ENCODE measurements at places on chromosomes 13 and 19. TPM values are rescaled to one million over a fixed set of nuclear protein-coding genes. Genes with fewer than 3 reads are reported as not detected.

- peaks cover 21% of the 10 kb centered on the region for H3K4me1 ChIP-seq
- H3K27me3 ChIP-seq = peaks cover 24% of the 10 kb centered on the region
- peak overlapping the region; percentile 87 for H3K4me3 ChIP-seq
Observed at GRCh38 chr19:40466219-40466984, 399 bp upstream of the SPTBN4 start.

DNA sequence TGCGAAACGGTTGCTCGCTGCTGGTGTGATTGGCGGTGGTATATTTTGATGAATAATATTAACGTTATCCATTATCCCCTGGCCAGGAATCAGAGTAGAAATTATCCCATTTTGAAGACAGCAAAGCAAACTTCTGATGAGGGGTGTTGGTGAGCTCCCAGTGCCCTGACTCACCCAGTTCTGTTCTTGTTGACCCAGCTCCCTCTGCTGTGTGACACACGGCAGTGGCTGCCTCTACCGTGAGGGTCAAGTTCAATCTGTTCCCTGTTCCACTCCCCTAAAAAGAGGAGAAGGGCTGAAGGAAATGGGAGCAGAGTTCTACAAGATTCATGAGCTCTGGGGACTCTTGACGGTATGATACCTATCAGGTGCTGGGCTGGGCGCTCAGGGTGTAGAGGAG, 2.0 kb downstream of the CAMSAP3 start:
- no peak overlapping the region for H3K4me3 ChIP-seq
- DNase-seq = no peak
- H3K36me3 ChIP-seq = no peaks in the 10 kb centered on the region

DNA sequence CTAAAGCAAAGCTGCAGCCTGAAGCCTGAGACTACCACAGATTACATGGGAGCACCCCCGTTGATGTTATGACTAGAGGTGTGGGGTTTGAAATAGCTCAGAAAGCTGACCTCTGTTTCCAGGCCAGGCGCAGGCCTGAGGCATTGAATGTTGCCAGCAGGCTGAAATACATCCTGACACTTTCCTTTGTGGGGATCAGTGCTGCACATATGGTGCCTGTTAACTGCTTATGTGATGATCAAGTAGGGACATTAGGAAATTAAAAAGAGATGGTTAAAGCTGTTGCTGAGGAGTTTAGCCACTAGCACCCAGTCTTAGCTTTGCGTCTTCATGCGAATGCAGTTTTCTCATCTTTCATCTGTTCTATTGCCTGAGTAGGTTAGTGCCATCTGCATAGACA, 83.2 kb downstream of the CCNA1 start:
- no peaks in the 10 kb centered on the region for H3K27me3 ChIP-seq
- H3K4me1 ChIP-seq = no peaks in the 10 kb centered on the region
- no peak overlapping the region for H3K27ac ChIP-seq

DNA sequence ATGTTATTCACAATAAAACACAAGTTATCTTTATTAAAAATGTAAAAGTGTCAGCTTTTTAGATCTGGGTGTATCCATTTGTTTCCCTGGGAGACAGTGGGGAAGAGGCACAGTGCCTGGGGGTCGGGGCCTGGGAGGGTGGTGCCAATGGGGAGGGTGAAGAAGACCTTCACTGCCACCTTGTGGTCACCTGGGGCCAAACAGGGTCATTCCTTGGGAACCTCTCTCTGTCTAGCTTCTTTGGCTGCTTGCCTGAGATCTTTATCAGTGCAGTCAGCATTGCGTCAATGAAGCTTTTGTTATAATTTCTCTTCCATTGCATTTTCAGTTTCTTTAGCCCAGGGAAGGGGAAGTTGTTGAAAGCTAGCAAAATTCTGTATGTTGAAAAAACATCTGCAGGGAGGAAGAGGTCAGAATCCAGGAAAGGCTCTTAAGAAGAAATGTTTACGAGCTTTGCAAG, 39.1 kb downstream of the PCDH8 start:
- peak; percentile 51 for DNase-seq
- H3K27me3 ChIP-seq = no peaks in the 10 kb centered on the region
- H3K27ac ChIP-seq = no peak overlapping the region
- H3K36me3 ChIP-seq = no peaks in the 10 kb centered on the region
- H3K4me3 ChIP-seq = no peak overlapping the region
- H3K4me1 ChIP-seq = peaks cover 6% of the 10 kb centered on the region

DNA sequence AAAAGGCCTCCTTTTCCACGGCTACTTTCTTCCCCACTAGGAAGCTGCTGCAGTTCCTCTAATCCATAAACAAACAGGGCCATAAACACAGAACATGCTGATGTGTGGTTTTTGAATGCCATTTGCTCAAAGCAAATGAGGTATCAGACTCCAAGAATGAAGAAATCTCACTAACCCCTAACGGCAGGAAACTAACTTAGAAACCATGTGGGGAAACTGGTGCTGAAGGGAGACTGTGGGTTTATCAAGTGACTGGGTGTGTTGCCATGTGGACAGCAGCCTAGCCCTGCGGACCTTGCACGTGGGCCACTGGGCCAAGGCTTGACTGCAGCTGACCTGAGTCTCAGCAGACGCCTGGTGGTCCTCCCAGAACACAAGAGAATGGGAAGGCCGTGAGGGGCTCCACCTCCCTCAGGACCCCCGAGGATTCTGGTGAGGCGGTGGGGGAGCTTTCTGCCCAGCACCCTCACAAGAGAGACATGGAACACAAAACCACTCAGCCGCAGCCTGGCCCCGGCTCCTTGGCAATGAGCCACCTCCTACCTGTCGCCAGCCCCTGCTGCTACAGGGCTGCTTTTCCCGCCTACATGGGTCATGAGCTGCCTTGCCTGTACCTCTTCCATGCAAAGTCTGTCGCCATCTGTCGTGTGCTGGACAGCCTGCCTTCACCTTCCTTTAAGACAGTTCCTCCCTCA, 10.6 kb downstream of the SLC15A1 start:
- H3K4me3 ChIP-seq = no peak overlapping the region
- no peak overlapping the region for H3K27ac ChIP-seq

DNA sequence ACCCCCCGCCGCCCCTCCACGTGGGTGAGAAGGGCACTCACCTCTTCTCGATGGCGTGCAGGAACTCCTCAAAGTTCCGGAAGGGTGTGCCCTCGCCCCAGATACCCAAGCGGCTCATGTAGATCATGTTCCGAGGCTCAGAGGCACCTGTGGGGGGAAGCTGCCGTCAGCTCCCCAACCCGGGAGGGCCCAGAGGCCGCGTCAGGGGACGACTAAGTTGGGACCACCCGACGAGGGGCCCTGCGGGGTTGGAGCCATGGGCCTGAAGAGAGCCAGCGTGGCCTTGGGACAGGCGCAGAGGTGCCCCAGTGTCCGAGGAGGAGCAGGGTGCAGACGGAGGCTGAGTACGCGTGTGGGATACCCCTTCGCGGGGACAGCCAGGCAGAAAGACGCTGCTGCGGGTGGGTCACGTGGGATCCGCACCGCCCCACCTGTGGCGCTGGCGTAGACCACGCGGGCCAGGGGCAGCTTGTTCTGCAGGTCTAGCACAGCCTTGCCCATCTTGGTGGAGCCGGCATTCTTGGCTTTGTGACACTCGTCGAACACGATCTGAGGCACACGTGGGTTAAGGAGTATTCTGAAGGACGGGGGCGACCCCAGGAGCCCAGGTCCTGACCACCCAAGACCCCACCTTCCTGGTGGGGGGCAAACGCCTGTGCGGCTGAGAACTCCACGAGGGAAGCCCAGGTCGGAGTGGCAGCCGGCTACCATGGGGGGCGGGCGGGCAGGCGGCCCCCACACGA, 15.9 kb downstream of the GPX4 start:
- peaks cover 45% of the 10 kb centered on the region for H3K36me3 ChIP-seq
- no peak overlapping the region for H3K27ac ChIP-seq
- no peak for DNase-seq

DNA sequence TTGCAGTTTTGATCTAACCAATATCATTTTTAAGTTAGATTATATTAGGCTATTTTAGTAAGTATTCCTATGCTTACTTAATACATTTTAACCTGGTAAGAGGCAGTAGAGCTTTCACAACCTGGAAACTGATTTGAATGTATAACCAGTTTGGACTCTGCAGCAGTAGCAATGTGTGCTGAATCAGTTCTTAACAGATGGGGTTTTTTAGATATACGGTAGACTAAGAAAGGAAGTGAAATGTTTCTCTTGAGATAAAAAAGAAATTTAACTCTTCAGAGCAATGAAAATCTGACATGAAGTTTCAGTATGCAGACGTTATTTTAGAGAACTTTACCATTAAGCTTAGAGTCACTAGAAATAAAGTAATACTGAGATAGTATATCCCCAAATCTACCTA, 2.7 kb downstream of the NBEA start:
- H3K4me1 ChIP-seq = peaks cover 16% of the 10 kb centered on the region
- no peak overlapping the region for H3K4me3 ChIP-seq
- H3K27ac ChIP-seq = no peak overlapping the region
- H3K27me3 ChIP-seq = peaks cover 46% of the 10 kb centered on the region

DNA sequence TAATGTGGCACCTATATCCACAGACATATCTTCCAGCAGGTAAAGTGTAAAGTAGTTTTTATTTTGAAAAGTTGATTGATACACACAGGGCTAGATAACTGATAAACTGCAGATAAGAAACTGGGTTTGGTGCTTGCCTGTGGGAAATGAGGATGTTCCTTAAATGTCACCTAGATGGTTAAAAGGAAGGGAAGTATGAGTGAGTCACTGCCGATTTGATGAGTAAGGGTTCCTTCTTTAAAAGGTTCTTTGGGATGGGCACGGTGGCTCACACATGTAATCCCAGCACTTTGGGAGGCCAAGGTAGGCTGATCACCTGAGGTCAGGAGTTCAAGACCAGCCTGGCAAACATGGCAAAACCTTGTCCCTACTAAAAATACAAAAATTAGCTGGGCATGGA, 73.8 kb upstream of the FRY start:
- no peak overlapping the region for H3K27ac ChIP-seq

DNA sequence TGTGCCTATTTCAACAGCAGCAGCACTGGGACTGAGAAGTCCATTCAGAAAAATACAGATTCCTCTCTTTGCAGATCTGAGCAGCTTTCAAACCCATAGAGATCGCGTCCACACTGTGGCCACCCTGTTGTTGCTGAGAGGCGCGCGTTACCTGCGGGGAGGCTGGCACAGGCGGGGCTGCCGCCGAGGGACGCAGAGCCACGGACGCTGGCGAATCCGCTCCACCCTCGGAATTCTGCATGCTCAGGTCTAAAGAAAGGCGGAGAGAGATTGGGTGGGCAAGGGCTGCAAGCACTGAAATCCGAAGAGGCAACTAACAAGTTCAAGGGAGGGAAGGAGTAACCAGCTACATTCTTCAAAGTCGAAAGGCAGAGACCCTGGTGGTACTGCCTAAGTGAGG, 63.0 kb downstream of the RFX2 start:
- peaks cover 4% of the 10 kb centered on the region for H3K27me3 ChIP-seq
- no peak overlapping the region for H3K4me3 ChIP-seq
- no peak overlapping the region for H3K27ac ChIP-seq
- no peak for DNase-seq

DNA sequence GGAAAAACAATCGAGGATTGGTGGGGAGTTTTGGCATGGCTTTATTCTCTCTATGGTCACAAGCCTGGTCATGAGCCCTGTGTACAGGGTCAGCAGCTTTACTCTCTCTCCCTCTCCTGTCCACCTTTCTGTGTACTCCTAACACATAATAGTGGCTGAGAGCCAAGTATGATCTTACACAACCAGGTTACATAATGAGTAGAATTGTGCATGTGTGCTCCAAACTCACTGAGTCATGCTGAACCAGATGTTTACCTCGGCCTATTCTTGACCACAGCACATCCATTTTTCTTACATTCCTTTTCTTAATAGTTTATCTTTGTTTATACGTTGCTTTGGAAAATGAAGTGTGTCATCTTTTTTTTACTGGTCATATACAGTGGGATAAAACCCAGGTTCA, 53.1 kb downstream of the ZNF254 start:
- H3K4me1 ChIP-seq = no peaks in the 10 kb centered on the region
- H3K27ac ChIP-seq = no peak overlapping the region

GRCh38 chr13:111006506-111007031, 91.7 kb upstream of the ANKRD10 start:
- no peaks in the 10 kb centered on the region for H3K36me3 ChIP-seq
- DNase-seq = no peak
- peaks cover 17% of the 10 kb centered on the region for H3K27me3 ChIP-seq
- peaks cover 3% of the 10 kb centered on the region for H3K4me1 ChIP-seq
- no peak overlapping the region for H3K27ac ChIP-seq
- H3K4me3 ChIP-seq = no peak overlapping the region

GRCh38 chr19:13029301-13029880, 34.1 kb downstream of the NFIX start:
- no peaks in the 10 kb centered on the region for H3K36me3 ChIP-seq
- H3K27me3 ChIP-seq = peaks cover 22% of the 10 kb centered on the region
- H3K4me1 ChIP-seq = peaks cover 2% of the 10 kb centered on the region

GRCh38 chr19:11273296-11273695, 11.0 kb upstream of the DOCK6 start:
- no peaks in the 10 kb centered on the region for H3K36me3 ChIP-seq
- no peak overlapping the region for H3K4me3 ChIP-seq
- H3K27me3 ChIP-seq = peaks cover 38% of the 10 kb centered on the region
- no peak overlapping the region for H3K27ac ChIP-seq

DNA sequence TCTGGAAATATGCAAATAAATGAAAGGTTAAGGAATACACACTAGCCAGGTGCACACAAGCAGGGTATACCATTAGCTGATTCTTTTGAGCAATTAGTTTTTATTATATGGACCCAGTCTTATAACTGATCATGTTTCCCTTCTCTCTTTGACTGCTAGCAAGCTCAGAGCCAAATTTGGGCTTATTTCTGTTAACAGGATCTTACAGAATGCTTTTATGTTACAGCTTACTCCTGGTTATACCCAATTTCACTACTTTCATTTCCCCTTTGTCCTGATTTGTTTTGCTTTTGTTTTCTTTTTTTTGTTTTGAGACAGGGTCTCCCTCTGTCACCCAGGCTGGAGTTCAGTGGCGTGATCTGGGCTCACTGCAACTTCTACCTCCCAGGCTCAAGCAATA, 12.9 kb upstream of the TPT1 start:
- H3K27me3 ChIP-seq = no peaks in the 10 kb centered on the region
- DNase-seq = no peak
- H3K36me3 ChIP-seq = peaks cover 65% of the 10 kb centered on the region
- H3K4me3 ChIP-seq = no peak overlapping the region

DNA sequence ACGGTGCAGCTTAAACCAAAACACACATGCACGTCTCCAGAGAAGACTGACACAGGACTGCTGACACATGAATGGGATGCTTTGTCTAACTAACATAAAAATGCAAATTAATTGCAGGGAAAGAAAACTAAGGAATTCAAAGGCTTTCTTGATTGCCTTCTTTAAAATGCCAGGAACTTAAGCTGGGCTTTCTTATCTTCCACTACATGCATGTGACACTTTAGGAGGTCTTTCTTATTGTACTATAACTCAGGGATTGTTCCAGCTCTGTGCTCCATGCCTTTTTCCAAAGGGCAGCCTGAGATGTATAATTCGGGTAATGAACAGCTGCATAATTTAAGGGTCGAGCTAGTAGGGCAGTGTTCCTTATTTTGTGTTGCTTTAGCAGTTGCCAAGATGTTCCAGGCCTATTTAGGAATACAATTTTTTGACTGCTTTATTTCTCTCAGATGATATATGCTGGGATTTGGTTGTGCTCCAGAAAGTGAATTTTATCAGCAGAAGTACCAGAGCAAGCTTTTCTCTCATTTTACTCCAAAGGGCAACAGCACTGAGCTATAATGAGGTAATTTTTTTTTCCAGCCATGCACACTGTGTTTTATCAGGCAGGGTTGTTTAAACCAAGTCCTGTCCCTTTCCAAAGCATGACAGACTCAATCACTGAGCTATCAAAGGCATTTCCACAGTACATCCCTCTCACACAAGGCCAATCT, 885.2 kb downstream of the PCDH9 start:
- no peaks in the 10 kb centered on the region for H3K36me3 ChIP-seq
- no peaks in the 10 kb centered on the region for H3K27me3 ChIP-seq
- DNase-seq = no peak
- H3K4me3 ChIP-seq = no peak overlapping the region

SLC25A41 gene
- 0.32 TPM for total RNA-seq

B3GNT3 gene
- not detected for total RNA-seq

KCNJ14 gene
- 2.1 TPM for total RNA-seq

SHANK1 gene
- total RNA-seq = not detected

Data from activated T-helper 2 cell treated with anti-CD3 and anti-CD28 coated beads, Interferon-gamma antibody, Interleukin-2, Interleukin-4, amounts not matched to agents 10 μg/mL and 5 μg/mL and 100 μg/mL, durations not matched to agents 14 hours and 24 hours and 36 hours (primary cell).